Activated naive CD4-positive, alpha-beta T cell treated with anti-CD3 and anti-CD28 coated beads for 36 hours (primary cell): ENCODE measurements at places on chromosomes 3 and 15. TPM values are rescaled to one million over a fixed set of nuclear protein-coding genes. Genes with fewer than 3 reads are reported as not detected.

Gene CCDC13
- 0.31 TPM for total RNA-seq

Gene TRAK1
- 18.3 TPM for total RNA-seq

- DNase-seq: no peak
Measured at GRCh38 chr3:146511402-146512134, 32.8 kb downstream of the PLSCR1 start.

GRCh38 chr15:66198757-66199156 is 54.8 kb downstream of the MEGF11 start:
- DNase-seq: no peak

- no peak for DNase-seq
Measured at GRCh38 chr15:64521726-64522164, 61.4 kb downstream of the ZNF609 start.
